ENCODE measurements at places on chromosomes 13 and 19.

DNA sequence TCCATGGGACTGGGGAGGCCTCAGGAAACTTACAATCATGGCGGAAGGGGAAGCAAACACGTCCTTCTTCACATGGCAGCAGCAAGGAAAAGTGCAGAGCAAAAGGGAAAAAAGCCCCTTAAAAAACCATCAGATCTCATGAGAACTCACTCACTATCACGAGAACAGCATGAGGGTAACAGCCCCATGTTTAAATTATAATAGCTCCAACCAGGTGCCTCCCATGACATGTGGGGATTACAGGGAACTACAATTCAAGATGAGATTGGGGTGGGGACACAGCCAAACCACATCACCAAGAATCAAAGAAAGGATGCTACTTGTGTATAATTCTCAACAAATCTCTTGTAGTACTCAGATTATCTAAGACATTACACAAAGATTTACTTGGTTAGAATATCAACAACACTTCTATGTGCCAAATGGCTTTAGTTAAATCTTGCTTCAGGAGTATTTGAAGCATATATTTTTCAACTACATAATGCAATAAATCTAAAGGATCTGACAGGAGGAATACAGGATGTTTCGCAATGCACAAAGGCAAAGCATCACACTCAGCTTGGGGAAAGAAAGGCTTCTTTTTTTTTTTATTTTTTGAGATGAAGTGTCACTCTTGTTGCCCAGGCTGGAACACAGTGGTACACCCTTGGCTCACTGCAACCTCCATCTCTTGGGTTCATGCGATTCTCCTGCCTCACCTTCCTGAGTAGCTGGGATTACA, 180.0 kb downstream of the LHFPL6 start:
- DNase-seq: no peak

DNA sequence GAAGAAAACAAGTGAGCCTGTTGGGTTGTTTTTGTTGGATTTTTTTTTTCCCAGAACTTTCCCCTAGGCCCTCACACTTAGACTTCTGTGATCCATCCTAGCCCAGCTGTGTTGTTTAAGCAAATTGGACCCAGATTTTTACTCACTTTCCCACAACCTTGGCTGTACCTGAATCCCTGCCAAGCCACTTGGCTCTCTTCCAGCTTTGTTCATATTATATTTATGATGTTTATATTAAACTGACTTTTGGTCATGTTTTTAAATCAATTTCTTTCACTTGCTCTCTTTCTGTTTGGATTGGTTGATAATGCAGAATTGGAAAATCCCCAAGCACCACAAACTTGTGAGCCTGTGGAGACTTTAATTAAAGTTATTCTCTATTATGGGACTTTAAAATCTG, 16.6 kb downstream of the OLFM4 start:
- DNase-seq: no peak

GRCh38 chr13:93767180-93767916, 540.7 kb downstream of the GPC6 start:
- no peak for DNase-seq

- DNase-seq: no peak
Observed at GRCh38 chr13:83223546-83223945, 658.7 kb downstream of the SLITRK1 start.

- DNase-seq: no peak
Observed at GRCh38 chr13:51396352-51396751, 56.5 kb downstream of the INTS6 start.

DNA sequence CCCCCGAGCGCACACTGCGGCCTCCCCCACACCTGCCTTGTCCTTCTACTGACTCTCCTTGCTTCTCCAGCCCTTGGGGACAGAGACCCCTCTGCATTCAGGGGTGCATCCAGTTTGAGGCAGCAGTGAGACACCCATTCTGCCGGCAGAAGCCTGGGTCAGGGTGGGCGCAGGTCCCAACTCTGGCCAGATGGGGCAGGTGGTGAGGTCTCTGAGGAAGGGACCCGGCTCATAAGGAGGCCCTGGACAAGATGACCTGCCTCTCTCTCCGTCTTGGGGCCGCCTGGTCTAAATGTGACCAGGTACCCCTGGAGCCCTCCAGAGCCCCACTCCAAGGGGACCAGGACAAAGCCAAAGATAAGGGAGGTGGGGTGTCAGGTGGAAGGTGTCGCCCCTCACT, 6.1 kb downstream of the CHERP start:
- no peak for DNase-seq

- DNase-seq: no peak
Observed at GRCh38 chr19:38425810-38426466, at the start of gene RASGRP4. RASGRP4 (minus strand) TSS chr19:38426219; CDS start chr19:38426091, 128 bp downstream.

DNA sequence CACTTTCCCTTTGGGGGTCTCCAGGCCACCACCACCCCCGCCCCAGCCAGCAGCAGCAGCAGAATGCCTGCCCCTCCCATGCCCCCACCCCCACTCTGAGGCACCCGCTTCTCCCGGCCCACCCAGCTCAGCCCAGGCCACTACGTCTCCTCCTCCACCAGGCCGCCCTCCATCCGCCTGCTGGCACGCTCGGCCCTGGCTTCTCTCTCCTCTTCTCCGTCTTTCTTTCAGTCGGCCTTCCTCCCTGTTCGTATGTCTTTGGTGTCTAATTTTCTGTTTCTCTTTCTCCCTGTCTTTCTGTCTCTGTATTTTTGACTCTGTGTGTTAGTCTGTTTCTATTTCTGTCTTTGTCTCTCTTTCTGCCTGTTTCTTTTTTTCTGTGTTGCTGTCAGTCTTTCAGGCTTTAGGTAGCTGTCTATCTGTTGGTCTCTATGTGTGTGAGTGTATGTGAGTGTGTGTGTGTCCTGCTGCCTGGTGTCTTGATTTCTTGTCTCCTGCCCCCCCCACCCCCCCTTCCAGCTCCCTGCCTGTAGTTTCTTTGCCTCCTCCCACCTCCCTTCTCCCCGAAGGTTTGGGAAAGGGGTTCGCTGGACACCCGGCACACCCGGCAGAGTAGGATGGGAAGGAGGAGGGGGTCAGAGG, at the start of gene LGI4:
Gene LGI4 (minus strand): TSS at position 459 of the 642 bp plus-strand sequence. CDS start 379 bp downstream, at position 80.
- DNase-seq: no peak

DNA sequence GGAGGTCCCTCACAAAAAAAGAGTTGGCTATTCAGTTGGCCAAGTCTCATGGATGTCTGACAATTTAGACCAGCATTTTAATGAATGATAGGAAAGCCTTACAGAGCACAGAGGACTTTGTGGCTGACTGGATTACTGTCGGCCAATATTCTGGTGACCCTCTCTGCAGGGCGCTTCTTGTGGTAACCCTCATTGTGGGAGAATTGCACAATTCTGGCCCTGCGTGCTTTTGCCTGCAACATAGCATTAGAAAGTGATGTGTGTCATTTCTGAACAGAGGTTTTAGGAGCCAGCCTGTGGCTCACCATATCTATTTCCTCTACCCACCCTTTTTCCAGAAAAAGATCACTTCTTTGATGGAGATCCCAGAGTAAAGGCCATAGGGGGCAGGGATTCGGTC, 71.4 kb downstream of the EFNB2 start:
- DNase-seq: no peak

- DNase-seq: no peak
Observed at GRCh38 chr13:58119351-58119750, 487.8 kb downstream of the PCDH17 start.

DNA sequence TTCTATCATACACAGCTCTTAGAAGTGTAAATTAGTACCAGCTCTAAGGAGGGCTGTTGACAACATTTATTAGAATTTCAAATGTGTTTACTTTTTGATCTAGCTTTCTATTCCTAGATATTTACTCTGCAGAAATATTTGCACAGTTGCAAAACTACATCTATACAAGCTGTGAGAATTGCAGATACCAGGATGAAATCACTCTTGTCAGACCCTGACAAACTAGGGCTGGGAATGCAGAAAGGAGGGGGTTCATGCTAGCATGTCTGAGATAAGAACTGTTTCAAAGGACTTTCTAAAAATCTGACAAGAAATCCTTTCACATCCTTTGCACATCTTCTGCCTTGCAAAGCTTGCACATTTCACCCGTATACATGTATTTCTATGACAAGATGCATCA, 11.8 kb upstream of the PABPC3 start:
- DNase-seq: no peak

DNA sequence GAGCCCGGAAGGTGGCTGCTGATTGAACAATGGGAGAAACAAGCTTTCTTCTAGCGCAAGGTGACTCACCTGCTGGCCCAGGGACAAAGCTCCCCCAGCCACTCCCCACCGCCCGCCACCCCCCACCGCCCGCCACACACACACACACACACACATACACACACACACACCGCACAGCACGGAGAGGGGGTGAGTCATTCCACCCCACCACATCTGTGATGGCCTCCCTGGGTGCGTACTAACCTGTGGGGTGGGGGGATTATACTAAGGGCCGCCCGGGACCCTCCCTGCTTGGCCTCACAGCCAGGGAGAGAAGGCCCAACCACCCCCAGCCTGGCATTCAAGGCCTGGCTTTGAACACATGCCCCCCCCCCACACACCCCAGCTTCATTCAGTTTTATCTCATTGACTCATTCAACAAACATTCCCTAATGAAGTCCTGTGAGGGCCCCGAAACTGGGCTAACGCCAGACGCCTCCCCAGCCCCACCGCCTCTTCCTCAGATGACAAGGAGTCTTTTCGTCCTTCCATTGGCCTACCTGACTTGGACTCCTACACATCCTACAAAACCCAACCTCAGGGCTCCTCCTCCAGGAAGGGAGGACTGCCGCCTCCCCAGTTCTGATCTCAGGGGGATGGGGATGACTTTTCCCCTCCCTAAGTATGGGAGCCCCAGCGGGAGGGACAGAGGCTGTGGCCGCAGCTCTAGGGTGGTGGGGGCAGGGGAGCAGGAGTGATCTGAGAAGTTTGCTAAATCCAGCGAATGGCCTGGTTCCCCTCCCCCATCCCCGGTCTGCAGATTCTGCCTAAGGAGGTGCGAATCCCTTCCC, 5.8 kb upstream of the ONECUT3 start:
- peak; percentile 41 for DNase-seq
